ENCODE measurements at places on chromosomes 11 and 22.

GRCh38 chr11:22785251-22785650 lies 44.4 kb downstream of the SVIP start:
- no peak for DNase-seq

- no peak for DNase-seq
Observed at GRCh38 chr11:100941033-100941432, 188.6 kb downstream of the PGR start.

DNA sequence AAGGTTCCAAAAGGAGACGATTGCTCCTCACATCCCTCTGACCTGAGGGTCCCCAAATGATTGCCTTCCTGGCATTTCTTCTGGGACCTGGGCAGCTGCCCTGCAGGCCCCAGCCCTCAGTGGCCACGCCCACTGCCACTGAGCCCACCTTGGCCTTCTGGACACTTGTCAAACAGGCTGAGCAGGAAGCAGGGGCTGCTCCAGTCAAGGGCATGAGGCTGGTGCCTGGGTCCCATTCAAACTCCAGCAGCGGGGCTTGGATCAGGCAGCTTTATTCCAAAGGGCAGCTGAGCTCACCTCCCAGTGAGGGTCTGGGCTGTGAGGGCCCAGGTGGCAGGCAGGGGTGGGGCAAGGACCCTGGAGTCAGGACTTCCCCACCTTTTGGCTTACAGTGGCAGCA lies 13.6 kb downstream of the KCTD17 start:
- DNase-seq = no peak

DNA sequence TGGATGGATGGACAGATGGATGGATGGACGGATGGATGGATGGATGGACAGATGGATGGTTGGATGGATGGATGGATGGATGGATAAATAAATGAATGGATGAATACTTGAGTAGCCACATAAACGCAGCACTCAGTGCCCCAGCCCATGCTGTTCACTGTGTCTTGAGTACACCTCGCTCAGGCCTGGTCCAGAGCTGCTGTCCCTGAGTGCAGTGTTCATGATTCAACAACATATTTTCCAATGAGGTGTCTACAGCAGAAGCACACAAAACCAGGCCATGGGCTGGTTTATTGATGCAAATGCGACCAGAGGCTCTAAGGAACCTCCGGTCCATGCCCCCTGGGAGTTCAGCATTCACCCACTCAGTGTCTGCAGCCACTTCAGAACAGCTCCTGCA lies 584.3 kb downstream of the BRD1 start:
- DNase-seq = no peak

DNA sequence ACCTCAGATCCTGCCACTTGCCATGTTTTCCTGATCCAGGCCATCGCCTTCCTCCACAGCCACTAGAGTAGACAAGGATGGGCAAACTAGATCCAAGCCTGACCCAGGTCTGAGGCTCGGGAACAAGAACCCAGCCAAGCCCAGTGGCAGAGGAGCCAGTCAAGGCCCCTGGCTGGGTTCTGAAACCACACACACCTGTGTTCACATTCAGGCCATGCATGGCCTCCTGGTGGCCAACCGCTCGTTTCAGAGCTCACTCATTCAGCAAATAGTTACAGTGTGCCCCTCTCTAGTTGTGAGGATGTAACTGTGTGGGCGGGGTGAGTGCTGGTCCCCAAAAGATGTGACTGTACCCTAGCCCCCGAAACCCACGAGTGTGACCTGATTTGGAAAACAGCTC lies 337.6 kb downstream of the CTTN start:
- no peak for DNase-seq

DNA sequence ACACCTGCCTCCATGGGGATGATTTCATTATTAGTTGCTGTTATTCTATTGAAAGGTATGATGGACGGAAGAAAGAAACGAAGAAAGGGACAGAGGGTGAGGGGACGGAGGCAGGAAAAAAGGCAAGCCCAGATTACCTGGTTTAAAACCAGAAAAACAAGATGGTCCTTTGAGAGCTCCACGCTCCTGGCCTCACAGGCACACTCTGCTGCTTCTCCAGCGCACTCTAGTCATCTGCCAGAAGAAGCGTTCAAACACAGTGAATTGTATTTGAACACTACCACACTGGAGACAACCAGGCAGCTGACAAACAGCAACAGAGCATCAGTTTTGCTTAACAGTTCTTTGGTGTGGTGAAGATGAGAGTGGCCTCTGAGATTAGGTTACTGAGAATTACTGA lies 216.9 kb downstream of the CADM1 start:
- no peak for DNase-seq

DNA sequence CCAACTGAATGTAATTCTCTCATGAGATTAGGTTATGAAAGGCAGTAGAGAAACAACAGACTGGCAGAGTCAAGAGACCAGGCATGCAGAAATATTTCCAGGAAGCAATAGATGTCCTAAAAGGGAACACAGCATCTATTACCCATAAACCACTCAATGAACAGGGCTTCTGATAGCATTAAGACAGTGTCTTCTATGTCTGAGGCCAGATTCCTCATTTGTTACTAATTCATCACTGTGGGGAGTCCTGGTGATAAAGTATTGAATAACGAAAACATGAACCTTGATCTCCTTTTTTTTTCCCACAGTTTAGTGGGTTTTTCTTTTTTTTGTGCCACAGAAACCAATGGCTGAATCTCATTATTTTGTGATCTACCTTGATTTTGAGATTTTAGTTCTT lies 339.0 kb downstream of the METTL15 start:
- no peak for DNase-seq

GRCh38 chr11:111797145-111797581 lies 31.0 kb upstream of the PPP2R1B start:
- DNase-seq = no peak

- no peak for DNase-seq
Observed at GRCh38 chr11:46305295-46305694, 27.8 kb downstream of the CREB3L1 start.

DNA sequence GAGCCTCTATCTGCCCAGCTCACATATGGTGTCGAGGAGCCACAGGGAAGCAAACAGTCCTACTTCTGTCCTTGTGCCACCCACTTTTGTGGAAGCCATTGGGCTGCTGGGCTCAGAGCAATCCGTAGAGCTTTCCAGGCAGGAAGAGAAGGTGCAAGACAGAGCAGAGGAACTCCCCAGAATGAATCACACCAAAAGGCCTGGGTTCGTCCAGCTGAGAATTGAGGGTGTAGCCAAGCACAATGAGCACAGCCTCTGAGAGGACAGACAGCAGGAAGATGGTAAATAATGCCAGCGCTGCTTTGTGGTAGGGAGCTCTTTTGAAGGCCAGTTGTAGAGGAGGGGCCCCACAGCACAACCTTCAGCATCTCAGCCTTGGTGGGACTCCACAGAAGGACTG lies 237.8 kb downstream of the GRIK4 start:
- no peak for DNase-seq

DNA sequence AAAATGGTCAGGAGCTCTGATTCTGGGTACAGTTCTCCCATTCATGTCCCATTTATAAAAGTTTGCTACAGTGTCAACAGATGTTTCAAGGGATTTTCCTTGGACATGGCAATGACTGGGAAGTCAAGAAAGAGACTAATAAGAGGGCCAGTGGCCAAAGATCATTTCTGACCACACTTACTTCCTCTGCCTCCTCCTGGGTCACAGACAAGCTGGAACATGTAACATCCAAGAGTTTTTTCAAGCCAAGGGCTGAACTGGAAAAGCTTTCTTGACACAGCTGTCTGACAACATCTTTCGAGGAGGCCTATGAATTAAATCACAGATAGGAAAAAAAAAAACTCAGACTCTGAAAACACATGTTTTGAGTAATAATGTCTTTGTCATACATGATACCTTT lies 8.7 kb downstream of the COMMD9 start:
- DNase-seq = no peak

DNA sequence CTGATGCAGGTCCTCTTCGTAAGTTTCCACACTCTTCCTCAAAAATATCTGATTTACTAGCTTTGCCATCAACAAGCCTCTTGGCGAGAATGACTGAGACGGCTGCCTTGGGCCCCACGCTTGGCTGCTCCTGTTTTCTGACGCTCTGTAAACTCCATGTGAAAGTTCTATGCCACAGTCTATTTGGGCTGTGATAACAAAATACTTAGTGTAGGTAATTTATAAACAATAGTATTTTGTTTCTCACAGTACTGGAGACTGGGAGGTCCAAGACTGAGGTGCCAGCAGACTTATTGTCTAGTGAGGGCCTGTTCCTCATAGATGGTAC lies 123.2 kb upstream of the SORL1-AS1 start:
- no peak for DNase-seq

GRCh38 chr11:133724116-133724515 lies 121.2 kb downstream of the SPATA19 start:
- DNase-seq = no peak

DNA sequence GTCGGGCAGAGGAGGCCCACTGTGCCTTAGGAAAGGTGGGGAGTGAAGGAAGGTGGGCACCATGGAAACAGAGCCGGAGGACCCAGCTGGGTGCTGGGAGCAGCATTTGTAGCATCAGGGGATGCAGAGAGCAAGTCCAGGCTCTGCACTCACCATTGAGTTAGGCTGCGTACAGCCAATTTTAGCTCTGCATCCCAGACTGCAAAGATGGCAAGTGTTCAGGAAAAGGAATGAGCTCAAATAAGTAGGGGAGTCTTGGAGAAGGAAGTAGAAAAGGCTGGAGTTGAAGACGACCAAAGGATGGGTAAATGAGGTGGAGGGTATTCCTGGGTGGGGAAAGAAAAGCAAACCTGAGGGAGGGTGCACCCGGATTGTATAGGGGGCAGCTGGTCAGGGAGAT lies 31.6 kb upstream of the ETS1 start:
- no peak for DNase-seq

GRCh38 chr11:128048121-128048520 lies 539.2 kb downstream of the ETS1 start:
- DNase-seq = no peak

GRCh38 chr11:120180551-120181232 lies 30.1 kb upstream of the OAF start:
- DNase-seq = no peak

DNA sequence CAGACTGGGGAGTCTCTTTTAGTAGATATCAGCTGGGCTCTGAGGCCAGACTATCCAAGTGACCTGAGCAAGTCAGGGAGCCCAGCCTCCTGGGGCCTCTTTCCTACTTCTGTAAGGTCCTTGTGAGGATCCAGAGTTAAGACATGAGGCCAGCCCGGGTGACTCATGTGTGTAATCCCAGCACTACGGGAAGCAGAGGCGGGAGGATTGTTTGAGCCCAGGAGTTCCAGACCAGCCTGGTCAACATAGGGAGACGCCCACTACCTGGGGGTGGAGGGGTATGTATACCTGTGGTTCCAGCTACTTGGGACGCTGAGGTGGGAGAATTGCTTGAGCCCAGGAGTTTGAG lies 36.9 kb upstream of the POLA2 start:
- DNase-seq = no peak

DNA sequence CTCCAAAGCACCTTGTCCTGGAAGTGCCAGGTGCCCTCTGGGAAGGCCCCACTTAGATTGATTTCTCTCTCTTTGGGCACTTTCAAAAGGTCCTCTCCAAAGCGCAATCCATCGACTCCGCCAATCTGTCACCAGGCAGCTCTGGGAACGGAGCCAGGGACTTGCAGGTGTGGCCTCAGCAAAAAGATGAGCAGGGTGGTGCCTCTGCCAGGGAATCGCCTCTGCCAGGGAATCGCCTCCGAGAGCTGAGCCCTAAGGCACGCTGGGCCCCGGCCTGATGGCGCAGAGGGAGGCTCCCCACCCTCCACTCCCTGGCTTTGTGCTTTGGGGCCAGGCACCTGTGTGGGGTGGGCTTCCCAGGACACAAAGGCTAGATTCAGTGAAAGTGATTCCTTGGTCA lies 1391.3 kb downstream of the TBC1D22A start:
- DNase-seq = no peak

DNA sequence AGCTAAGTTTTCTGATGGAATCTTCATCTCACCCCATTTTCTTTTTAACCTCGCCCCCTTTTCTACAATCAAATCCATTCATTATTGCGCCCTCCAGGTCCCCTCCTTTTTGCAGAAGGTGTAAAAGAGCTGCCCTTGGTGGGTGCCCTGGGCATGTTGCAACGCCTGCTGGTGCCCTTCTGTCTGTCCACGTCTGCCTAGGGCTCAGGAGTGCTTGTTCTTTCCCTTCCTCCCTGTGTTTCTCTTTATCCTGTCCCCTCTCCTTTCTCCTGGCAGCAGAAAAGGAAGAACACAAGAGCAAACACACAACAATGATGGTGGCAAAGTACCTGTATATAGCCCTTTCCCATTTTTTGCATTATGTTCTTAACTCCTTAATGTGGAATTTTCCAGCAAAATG lies 6.2 kb upstream of the TLCD5 start:
- DNase-seq = no peak

DNA sequence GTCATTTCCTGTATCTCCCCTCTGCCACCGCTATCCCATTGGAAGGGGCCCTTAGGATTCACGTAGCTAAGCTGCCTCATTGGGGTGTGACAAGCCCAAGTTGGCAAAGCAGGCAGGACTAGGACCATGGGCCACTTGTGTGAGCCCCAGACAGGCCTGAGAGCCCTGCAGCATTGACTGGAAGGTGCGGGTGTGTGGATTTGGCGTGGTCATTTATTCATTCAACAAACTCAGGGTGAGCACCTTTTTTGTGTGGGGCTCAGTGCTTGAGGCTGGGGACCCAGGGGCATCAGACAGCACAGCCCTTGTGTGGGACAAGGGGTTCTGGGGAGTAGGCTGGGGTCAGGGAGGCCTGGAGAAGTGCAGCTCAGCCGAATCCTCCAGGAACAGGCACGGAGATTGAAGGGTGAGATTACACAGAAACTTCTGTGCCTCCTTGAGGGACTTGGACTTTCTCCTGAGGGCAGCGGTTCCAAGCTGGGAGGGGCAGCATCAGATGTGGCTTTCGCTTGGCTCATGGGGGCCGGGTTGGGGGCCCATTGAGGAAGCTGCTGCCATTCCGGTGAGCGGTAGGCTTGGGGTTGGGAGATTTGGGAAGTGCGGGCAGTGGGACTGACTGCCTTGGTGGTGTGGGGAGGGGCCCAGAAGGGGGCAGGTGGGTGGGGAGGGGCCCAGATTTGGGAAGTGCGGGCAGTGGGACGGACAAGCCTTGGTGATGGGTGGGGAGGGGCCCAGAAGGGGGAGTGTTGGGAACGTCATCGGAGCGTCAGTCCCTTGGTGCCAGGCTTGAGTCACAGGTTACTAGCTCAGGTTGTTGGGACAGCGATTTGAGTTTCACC lies 11.9 kb downstream of the MGAT3 start:
- no peak for DNase-seq

- no peak for DNase-seq
Observed at GRCh38 chr11:44763121-44763820, 36.5 kb downstream of the TSPAN18 start.

DNA sequence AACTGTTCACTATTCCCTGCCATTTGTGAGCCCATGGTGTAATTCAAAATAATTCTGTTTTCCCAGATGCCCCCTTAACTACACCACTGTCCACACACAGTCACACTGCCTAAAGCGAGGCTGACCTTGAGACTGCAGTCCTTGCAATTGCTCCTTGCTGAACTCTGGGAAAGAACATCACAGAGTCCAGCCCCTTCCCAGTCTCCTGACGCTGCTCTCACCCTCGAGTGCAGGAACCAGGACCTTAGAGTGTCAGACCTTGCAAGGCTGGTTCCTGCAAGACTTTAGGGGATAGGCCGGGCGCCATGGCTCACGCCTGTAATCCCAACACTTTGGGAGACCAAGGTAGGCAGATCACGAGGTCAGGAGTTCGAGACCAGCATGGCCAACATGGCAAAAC lies 33.6 kb downstream of the AHNAK start:
- DNase-seq = no peak
